OCI-M1 (cell line): ENCODE measurements at places on chromosomes 5 and 9.

DNA sequence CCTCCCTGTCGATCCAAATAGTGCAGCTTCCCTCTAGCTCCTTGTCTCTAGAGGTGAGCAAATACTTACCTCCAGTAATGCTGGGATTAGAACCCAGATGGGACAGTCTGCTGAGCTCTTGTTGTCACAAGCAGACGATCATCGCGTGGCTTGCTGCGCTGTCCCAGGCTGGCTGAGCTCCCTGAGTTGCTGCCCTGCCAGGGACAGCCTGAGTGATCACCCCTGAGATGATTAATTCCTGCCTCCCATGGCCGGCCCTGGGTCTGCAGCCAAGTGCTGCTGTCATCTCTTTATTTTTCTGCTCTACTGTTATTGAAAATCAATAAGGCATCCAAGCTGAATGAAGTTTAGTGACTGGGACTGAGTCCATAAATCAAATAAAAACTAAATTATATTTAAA lies 94.0 kb upstream of the ALDH1B1 start:
- no peak for DNase-seq

DNA sequence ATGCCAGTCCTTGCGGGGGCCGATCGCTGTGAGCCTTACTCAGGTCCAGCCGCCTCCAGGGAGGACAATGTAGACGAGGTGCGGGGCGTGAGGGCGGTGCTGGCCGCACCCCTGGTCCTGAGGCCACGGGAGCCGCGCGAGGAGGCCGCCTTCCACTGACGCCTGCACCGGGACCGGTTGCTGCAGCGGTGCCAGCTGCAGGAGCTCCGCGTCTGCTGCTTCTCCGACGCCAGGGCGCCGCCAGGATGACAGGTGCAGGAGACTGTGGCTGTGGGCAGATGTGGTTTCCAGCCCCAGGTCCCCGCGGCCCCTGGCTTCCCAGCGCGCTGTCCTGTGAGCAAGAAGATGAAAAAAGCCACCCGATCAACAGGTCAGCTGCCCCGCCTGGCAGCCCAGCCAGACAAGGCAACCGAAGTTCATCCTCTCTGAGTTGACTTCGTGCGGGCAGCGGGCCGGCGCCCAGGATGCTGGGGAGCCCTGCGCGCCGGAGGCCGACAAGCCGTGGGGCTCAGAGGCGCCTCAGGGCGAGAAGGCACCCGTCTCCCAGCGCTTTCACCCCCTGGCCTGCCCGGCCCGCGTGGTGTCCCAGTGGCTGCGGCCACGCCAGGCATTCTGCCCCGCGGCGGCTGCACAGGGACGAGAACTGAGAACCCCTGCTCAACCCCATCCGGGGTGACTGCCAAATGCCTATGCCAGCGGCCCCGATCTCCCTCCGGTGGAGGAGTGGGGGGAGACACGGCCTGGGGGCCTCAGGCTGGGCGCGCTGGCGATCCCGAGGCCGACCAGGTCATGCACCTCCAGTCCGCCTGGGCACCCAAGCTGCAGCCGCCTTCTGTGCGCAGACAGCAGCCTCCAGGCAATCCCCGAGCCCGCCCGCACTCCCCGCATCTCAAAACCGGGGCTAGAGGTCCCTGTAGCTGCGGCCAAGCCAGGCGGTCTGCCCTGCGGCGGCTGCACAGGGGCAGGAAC lies 43.4 kb upstream of the BICD2 start:
- no peak for DNase-seq

GRCh38 chr9:113963017-113963620 lies 87.0 kb downstream of the ZNF618 start:
- peak; percentile 73 for DNase-seq

DNA sequence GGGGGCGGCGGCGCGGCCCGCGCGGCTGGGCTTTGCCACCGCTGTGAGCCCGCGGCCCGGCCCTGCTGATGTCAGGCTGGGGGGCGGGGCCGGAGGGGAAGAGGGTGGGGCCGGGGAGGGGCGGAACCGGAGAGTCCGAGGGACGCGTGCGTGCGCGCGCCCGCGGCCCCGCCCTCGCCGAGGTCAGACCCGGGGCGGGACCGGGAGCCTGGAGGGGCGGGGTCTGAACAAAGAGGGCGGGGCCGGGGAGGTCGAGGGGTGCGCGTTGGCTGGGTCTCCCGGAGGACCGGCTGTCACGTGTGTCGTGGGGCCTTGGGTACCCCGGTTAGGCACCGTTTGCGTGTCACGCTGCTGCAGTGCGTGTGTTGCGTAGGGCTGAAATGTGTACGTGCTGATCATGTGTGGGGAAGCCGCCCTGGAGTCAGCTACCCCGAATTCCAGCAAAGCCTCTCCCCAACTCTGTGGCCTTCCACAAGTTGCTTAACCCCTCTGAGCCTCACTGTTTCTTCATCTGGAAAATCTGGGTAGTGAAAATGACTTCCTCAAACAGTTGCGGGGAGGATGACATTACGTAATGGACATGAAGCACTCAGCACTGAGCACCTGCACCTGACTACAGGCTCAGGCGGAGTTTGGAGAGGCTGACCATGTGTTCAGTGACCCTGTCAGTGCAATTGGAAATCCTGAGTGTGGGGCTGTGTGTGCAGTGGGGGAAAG lies at the start of gene RALGDS:
RALGDS (minus strand) TSS at position 43 of the 717 bp plus-strand sequence. CDS start 86 bp downstream, outside the sequence.
- peak; percentile 87 for DNase-seq

DNA sequence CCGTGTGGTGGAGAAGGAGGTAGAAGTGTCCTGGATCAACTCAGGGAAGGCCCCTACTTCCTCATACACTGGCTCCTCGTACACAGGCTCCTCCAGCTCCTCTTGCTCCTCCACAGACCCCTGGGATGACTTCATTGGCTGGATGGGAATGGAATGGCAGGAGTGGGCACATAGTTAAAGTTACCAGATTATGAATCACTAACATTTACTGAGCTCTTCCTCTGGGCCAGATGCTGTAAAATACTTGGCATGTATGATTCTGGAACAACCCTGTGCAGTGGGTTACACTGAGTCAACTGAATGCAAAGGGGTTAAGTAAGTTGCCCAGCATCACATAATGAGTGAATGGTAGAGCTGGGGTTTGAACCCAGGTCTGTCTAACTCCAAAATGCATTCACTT lies 3.1 kb upstream of the FCHSD1 start:
- DNase-seq, result no peak

DNA sequence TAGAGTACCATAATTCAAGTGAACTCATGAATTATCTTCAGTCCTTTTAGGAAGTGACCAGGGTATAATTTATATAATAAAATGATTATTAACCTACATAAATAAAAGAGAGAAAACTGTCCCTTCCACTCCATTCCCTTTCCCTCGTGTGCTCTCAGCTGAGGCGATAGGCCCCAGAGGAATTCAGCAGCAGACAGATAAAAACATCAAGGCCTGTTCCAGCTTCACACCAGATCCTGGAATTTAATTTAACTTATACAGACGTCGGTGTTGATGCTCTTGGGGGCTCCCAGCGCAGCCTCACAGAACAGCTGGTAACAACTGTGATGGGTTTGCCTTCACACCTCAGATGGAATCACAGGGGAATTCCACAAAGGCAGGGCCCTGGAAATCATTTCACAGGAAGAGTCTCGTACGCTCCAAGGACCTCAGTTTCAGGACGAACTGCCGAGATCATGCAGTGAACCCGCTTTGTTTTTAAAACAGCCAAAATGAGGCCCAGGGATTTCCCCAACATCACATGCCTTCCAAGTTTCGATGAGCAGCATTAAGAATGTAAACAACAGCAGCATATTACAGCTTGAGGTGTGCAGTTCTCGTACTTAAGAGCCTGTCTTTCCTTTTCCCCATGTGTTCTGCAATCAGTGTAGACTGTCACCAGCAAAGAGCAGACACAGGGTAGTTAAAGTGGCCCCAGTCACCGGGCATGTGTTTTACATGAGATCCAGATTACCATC lies 73.6 kb upstream of the ALDH1B1 start:
- no peak for DNase-seq

DNA sequence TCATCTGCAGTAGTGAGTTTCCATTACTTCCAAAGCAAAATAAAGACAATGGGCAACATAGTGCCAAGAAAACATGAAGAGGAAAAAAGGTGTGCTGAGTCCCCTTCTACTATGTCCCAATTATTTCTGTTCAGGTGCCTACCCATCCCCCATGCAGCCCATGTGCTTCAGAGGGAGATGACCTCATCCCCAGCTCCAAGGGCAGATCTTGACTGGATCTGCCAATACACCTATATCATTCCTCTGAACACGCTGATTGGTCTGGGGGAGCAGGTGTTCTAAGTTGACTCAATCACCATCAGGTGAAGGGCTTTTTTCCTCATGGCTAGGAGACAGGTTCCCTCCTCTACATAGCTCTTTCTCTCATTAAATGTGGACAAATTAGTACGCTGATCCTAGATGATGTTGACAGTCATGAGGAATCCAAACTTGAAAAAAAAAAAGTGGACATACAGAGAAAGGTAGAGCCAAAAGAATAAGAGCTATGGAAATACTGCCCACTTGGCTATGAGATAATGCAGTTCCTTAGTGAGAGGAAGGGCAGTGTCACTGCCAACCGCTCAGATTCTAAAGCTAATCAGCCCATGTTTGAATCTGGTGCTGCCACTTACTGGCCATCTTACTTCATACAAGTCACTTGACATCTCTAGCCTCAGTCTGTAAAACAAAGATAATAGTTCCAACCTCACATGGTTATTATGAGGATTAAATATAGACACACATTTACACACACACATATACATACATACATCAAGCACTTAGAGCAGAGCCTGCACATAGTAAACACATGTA lies 23.1 kb downstream of the PRELID2 start:
- peak; percentile 68 for DNase-seq

DNA sequence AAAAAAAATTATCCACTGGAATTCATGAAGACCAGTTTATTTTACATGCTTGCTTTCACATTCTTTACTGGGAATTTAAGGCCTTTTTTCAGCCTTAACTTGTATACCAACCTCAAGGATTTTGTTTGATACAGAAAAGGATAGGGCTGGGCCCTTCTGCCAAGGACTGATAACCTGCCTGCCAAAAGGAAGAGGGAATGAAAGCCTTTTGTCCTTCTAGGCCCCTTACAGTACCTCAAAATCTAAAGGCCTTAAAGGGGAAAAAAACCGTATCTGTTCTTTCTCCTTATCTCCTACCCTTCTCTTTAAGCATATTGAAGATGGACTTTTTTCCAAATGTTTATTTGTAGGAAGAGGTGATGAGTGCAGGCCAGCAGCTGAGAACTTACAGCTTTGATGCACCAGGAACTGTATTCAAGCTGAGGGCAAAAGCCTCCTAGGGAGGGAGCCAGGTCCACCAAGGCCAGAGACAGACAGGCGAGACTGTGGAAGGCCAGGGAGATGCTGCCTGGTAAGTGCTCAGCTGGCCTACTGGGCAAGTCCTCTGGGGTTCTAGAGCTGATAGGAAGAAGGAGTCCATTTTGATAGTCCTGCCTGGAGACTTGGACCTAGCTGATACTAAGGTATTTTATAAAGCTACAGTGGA lies 31.8 kb downstream of the FAXDC2 start:
- peak; percentile 78 for DNase-seq

- DNase-seq, result no peak
Observed at GRCh38 chr9:112125951-112126388, 49.1 kb downstream of the SUSD1 start.

- DNase-seq, result no peak
Observed at GRCh38 chr5:32865475-32865874, 154.4 kb downstream of the NPR3 start.

GRCh38 chr5:166086568-166086967 lies 2204.9 kb upstream of the WWC1 start:
- DNase-seq, result no peak

- DNase-seq, result peak; percentile 35
Observed at GRCh38 chr5:119022017-119022745, 33.8 kb upstream of the DTWD2 start.

DNA sequence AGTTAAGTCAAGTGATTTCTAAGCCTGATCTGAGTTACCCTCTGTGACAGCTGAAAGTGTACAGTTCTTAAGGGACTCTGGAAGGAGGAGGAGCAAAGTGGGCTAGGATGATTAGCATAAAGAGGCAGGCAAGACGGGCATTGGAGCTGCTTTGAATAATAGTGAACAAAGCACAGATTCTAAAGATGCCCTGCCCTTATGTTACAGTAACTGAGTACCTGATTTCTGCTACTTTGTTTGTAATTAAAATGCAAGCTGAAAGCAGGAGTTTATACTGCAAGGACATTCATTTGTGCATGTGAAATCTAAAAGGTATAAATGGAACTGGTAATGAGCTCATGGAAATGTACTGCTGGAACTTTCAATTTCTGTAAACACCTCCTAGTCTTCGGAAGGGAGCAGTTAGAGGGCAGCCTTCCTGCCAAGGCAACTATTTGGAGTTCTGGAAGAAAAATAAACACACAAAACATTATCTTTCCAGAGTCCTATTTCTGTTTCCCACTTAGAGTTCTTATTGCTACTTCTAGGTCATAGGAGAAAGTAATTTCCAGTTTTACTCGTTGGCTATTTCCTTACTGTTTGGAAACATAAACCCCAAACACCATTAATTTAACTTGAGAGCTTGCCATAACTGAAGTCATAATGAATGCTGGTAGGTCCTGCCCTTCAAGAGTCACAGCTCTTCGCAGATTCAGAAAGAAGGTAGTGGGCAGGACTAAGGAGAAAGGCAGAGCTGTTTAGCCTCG lies at the start of gene RANBP3L:
RANBP3L (minus strand) TSS at position 45 of the 746 bp plus-strand sequence. CDS start 486 bp downstream, outside the sequence.
- peak; percentile 71 for DNase-seq

- no peak for DNase-seq
Observed at GRCh38 chr5:65588694-65589093, 25.6 kb downstream of the PPWD1 start.

DNA sequence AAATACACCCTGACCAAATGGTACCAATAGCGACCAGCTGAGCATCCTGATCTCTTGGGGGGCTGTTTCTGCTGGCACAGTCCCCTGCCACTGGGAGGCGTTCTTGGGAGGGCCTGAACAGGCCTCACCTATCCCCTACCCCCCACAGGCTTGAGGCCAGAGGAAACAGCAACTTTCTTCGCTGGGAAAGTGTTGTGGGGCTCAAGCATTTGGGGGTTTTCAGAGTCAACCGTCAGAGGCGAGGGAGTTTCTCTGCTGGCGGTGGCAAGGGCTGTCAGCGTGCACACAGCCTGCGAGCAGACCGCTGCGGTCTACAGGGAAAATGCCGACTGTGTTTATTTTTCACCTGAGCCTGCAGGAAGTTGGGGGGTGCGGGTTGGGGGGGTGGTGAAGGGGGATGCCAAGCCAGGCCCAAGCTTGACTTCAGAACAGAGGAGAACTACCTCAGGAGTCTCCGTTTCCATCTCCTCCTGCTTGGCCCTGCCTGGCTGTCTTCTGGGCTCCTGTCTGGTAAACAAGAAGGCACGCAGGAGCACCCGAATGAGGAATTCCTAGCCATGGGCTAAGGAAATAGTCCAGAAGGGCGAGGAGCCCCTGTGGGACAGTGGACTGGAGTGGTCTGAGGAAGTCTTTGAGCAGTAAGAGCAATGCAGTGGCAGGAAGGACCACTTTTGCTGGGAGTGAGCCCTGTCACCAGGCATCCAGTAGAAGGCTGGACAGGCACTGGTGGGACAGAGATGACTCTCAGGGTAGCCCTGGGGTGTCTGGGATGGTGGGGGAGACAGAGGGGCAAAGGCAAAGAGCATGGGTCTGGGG lies 18.1 kb downstream of the TCF7 start:
- DNase-seq, result no peak

GRCh38 chr9:88388886-88389605 lies 802 bp downstream of the SPIN1 start:
- DNase-seq, result peak; percentile 74
